ENCODE measurements at places on chromosomes 6 and 20.

DNA sequence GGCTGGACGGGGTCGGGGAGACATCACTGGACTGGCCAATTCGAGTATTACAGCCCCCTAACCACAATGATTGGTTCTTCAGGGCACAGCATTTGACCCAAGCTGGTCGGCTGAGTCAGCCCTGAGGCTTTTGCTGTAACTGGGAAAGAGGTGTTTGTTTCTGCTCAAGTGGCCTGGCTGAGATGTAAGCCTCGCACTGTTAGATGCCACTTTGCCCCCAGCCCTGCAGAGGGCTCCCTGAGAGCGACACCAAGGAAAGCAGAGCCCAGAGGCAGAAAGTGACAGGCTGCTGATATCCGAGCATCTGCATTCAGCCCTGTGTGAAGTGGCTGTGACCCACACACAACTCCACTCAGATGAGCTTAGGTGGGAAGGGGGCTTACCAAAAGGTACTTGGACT lies 19.4 kb downstream of the ERGIC3 start:
- H3K27me3 ChIP-seq, result no peaks in the 10 kb centered on the region
- H3K4me3 ChIP-seq, result no peak overlapping the region
- no peak overlapping the region for H3K27ac ChIP-seq
- peaks cover 7% of the 10 kb centered on the region for H3K4me1 ChIP-seq

- H3K27ac ChIP-seq, result no peak overlapping the region
- peaks cover 98% of the 10 kb centered on the region for H3K36me3 ChIP-seq
- H3K4me3 ChIP-seq, result no peak overlapping the region
- H3K27me3 ChIP-seq, result peaks cover 3% of the 10 kb centered on the region
- H3K4me1 ChIP-seq, result no peaks in the 10 kb centered on the region
Observed at GRCh38 chr20:34475979-34476736, 40.1 kb upstream of the DYNLRB1 start.

DNA sequence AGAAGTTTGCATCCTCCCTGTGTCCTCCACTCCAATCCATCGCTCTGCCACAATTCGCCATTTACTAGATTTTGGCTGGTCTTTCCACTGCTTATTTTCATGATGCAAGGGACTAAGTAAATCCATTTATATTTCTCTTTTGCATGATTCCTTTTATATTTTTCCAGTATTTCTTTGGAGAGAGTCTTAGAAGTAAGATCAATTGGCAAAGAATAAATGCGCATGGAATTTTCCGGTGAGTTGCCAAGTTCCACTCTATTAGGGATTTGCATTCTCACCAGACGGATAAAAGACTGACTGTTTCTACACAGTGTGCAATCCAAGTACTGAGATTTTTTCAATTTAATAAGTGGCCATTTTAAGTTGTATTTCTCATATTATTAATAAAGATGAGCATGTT lies 91.7 kb upstream of the PHACTR3 start:
- H3K4me3 ChIP-seq, result no peak overlapping the region
- H3K27me3 ChIP-seq, result peaks cover 66% of the 10 kb centered on the region
- no peak for DNase-seq
- H3K4me1 ChIP-seq, result peaks cover 28% of the 10 kb centered on the region
- no peak overlapping the region for H3K27ac ChIP-seq
- H3K36me3 ChIP-seq, result no peaks in the 10 kb centered on the region

DNA sequence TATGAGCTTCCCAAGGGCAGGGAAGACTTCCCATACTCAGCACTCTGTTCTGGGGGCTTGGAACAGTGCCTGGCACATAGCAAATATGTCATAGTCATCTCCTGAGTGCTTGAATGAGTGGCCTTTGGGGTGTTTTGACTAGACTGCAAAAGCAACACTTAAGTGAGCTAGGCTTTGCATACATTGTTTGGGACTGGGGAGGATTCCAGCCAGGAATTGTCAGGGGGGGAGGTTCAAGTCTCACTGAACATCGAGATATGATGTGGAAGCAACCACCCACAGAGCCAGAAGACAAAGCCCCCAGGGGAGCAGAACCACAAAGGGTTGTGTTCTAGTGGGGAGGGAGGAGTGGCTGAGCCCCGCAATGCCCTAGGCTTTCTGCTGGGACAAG lies 98.4 kb downstream of the SYCP2 start:
- H3K4me3 ChIP-seq, result no peak overlapping the region
- no peak for DNase-seq
- H3K27me3 ChIP-seq, result peaks cover 30% of the 10 kb centered on the region
- peaks cover 20% of the 10 kb centered on the region for H3K4me1 ChIP-seq
- no peak overlapping the region for H3K27ac ChIP-seq
- peaks cover 3% of the 10 kb centered on the region for H3K36me3 ChIP-seq

DNA sequence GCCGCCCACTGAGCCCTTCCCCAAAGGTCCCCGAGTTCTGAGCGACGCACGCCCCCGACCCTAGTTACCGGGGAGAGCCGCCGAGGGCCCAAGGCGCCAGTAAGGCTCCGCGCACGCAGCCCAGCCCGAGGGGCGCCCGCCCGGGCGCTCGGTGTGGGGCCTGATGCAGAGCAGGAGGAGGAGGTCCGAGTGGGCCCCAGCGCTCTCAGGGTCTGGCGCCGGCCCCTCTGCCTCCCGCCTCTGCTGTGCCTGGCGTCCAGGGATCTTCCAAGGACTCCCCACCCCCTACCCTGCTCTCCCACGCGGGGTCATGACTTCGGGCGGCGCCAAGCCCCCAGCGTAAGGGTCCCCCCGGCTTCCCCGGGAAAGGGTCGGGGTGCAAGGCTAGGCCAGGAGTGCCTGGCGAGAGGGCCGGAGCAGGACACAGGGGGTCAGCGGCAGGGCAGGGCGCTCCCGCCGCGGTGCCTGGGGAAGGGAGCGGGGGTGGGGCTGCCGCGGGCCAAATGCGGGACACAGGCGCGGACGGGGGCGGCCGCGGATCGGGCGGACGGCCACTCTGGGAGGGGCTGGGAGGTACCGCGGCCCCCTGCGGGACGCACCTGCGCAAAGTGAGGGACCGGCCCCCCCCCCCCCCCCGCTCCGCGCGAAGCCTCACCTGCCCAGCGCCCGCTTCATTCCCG lies 637 bp downstream of the ABHD12 start:
- peak; percentile 72 for DNase-seq
- peaks cover 31% of the 10 kb centered on the region for H3K4me1 ChIP-seq
- peaks cover 11% of the 10 kb centered on the region for H3K27me3 ChIP-seq

DNA sequence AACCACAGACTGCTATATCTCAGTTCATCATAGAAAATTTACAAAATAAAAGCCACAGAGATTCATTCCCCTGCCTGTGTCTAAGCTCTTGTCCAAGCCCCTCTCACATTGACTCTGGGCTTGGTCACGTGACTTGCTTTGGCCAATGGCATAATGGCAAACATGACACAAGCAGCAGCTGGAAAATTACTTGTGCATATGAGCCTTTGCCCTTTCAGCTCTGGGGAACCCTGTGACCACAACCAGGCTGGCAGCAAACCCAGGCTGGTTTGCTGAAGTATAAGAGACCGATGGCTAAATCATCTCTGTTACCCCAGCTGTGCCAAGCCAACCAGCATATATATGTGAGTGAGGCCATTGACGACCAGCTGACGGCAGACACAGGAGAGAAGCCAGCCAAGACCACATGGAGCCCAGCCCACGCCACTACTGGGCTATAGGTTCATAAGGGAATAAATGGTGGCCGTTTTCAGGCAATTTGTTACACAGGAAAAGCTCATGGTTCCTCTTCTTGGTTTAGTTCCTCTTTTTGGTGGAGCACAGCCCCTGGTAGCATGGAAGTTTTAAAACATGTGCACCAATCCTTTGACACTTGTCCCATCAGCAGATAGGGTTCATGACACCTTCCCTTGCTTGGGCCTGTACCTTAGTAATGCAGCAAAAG lies 31.8 kb upstream of the RSPO4 start:
- H3K36me3 ChIP-seq, result no peaks in the 10 kb centered on the region
- peaks cover 8% of the 10 kb centered on the region for H3K27me3 ChIP-seq
- no peak for DNase-seq
- H3K4me3 ChIP-seq, result no peak overlapping the region
- H3K27ac ChIP-seq, result no peak overlapping the region
- no peaks in the 10 kb centered on the region for H3K4me1 ChIP-seq

GRCh38 chr20:37946946-37947345 lies 44.0 kb downstream of the VSTM2L start:
- no peak overlapping the region for H3K4me3 ChIP-seq
- peaks cover 18% of the 10 kb centered on the region for H3K27me3 ChIP-seq

DNA sequence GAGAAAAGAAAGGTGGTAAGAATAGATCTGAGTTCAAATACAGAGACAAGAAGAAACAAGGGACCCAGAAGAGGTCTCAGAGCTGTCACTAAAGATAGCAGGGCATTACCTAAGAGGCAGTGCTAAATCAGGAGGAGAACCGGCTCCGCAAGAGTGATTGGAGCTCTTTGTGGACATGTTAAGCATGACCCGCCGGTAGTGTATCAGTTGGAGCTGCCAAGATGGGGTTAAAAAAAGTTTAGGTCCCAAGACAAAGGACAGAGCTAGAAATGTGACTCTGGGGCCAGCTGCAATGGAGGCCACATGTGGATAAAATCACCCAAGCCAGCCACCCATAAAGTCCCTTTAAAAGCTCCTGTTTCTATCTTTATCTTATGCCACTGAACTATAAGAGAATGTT lies 93.4 kb downstream of the MBOAT1 start:
- H3K27ac ChIP-seq, result peak overlapping the region; percentile 90
- H3K27me3 ChIP-seq, result no peaks in the 10 kb centered on the region
- DNase-seq, result peak; percentile 28
- H3K4me1 ChIP-seq, result peaks cover 81% of the 10 kb centered on the region

DNA sequence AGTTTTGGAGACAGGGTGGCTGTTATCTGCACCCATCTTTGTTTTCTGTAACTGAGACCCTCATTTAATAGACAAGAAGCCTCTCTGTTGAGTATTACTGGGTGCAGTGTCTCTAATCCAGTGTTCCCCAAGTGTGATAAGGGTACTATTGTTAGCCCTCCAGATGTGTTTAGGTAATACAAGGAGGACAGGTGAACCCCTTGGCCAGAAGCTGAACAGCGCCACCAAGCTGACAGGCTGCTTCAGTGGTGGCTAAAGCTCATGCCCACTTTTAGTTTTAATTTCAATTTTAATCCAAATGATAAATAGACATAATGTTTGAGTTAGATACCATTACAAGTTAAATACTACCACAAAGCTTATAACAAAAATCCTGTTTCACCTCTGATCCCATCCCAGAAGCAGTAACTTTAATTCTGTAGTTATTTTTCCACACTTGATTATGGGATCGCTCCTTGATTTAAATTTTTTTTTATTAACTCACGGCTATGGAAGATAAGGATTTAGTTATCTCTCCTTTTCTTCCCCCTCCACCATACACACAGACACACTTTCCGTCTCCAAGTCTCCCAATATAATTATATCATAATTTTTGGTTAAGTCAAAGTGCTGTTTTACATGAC lies 8.4 kb upstream of the STK35 start:
- H3K27me3 ChIP-seq, result peaks cover 32% of the 10 kb centered on the region
- H3K36me3 ChIP-seq, result no peaks in the 10 kb centered on the region
- no peak overlapping the region for H3K4me3 ChIP-seq
- peak; percentile 23 for DNase-seq
- H3K27ac ChIP-seq, result no peak overlapping the region

GRCh38 chr20:10542442-10542841 lies 107.3 kb downstream of the SLX4IP start:
- H3K4me1 ChIP-seq, result peaks cover 37% of the 10 kb centered on the region
- no peak for DNase-seq
- H3K27me3 ChIP-seq, result peaks cover 6% of the 10 kb centered on the region
- no peak overlapping the region for H3K4me3 ChIP-seq

Data from nephron progenitor cell (in vitro differentiated cells).